Left renal cortex interstitium (tissue), 4 donors: ENCODE measurements at places on chromosomes 12 and 14.

DNA sequence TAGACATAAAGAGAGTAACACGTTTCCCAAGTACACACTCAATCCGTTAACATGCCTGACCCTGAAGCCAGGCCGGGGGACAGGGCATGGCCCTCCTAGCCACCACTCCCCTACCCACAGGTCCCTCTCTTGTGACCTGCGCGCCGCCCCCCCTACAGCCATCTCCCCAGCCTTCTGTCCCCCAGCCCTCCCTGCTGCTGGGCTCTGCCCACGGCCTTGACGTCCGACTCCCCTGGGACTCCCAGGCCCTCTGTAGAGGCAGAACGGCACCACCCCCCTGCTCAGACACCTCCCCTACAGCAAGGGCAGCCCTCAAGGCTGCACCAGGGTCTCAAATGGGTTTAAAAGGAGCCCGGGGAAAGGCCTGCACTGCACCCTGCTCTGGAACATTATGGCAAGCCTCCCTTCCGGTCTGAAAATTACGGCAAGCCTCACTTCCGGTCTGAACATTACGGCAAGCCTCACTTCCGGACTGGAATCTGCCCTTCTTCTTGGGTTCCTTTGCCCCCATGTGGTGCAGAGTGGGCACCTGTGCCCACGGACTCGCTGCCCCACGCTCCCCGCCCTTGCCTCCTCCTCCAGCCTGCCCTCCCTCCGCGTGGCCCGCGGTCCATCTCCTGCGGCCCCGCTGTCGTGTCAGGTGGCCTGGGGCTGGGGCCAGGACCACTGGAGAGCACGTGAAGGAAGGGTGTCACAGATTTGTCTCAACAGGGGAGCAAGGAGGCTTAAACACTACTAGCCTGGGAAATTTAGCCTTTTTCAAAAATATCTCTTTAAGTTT lies 77.6 kb downstream of the MOK start:
- no peak for DNase-seq

- DNase-seq, result no peak
Measured at GRCh38 chr12:77537663-77538062, 293.0 kb upstream of the NAV3 start.

DNA sequence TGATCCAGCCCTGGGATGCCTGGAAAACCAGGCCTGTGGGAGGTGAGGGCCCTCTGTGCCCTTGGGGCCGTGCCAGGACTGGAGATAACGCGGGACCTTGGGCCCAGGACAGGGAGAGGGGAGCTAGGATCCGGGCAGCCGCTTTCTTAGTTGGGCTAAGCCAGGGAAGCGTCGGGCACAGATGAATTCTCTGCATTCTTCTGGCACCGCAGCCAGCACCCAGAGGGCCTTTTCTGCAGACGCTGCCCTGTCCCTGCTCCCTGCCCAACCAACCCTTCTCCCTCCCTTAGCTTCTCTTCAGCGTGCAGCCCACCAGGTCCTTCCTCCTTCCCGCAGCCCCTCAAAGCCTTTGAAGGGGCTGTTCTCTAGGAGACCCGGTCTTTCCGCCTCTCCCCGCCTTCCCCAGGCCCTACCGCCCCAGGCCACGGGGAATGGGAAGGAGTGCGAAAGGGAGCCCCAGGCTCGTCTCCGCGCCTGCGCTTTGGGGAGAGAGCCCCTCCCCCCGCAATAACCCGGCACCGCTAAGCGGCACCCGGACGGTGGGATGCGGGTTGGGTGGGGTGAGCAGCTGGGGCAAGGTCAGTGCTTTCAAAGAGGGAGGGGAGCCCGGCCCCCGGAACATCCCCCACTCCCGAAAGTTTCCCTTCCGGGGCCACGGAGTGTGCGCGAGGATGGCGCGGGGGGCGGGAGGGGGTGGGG lies 663 bp downstream of the NCKAP5L start:
- DNase-seq, result peak; percentile 63

GRCh38 chr14:50399251-50400032 lies 2.8 kb upstream of the CDKL1 start:
- DNase-seq, result no peak

GRCh38 chr12:111937429-111937828 lies 75.5 kb downstream of the TMEM116 start:
- no peak for DNase-seq

GRCh38 chr12:53994264-53995001 lies 5.5 kb upstream of the HOXC9 start:
- DNase-seq, result no peak

DNA sequence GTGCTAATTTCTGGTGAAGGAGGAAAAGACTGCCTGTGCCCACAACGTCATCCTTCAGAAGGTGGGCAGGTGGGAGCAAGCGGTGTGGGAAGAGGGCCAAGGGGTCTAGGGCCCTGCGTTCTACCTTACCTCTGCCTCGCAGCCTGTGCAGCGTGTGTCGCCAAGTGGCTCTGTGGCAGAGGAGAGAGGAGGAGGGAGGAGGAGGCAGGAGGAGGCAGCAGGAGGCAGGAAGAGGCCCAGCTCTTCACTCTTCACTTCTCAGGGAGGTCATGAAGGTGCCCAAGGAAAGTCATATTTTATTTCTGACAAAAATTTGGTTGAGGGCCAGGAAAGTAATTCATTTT lies 177.9 kb downstream of the MYRFL start:
- no peak for DNase-seq

DNA sequence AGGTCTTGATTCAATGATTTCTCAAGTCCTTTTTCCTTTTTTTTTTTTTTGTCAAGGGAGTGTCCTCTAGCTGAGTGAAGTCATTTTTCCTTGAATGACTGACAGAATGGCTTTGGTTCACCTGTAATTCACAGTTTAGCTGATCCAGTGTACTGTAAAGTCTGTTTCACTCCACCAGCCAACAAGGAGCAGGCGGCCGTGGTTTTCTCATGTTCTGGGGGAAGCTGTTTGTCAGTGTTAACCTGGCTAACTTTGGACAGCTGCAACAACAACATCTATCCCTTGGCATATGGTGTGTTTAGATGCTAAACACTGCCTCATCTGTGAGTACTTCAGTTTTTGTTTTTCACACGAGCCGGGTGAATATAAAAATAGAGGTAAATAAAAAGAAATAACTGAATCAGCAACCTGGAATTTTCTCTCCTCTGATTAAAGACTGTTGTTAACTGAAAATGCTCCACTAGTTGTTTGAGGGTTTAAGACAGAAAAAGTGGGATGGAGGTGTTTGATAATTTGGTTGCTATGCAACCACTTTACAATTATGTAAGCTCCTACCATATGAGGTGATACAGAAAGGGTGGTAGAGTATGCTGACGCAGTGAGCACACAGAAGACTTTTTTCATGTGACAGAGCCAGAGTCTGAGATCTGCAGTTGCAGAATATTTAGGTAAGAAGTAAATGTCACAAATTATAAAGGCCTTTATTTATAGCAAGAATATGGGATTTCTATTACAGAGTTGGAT lies 50.3 kb upstream of the SLC2A13 start:
- DNase-seq, result no peak

- DNase-seq, result no peak
Measured at GRCh38 chr14:104925855-104926609, 1.4 kb downstream of the PLD4 start.

GRCh38 chr12:9328065-9328464 lies 119.9 kb upstream of the PZP start:
- no peak for DNase-seq

DNA sequence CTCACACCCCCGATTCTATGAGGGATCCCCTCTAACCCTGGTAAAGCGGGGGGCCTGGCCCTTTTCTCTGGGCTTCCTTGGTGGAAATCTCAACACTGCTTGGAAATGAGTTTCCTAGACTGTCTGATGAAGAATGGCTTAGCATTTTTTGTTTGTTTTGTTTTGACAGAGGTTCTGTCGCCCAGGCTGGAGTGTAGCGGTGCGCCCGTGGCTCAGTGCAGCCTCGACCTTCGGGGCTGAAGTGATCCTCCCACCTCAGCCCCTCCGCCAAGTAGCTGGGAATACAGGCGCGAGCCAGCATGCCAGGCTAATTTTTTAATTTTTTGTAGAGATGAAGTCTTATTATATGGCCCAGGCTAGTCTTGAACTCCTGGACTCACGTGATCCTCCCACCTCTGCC lies 30.3 kb downstream of the TC2N start:
- DNase-seq, result no peak

GRCh38 chr12:79455286-79455685 lies 235.5 kb downstream of the PAWR start:
- no peak for DNase-seq

DNA sequence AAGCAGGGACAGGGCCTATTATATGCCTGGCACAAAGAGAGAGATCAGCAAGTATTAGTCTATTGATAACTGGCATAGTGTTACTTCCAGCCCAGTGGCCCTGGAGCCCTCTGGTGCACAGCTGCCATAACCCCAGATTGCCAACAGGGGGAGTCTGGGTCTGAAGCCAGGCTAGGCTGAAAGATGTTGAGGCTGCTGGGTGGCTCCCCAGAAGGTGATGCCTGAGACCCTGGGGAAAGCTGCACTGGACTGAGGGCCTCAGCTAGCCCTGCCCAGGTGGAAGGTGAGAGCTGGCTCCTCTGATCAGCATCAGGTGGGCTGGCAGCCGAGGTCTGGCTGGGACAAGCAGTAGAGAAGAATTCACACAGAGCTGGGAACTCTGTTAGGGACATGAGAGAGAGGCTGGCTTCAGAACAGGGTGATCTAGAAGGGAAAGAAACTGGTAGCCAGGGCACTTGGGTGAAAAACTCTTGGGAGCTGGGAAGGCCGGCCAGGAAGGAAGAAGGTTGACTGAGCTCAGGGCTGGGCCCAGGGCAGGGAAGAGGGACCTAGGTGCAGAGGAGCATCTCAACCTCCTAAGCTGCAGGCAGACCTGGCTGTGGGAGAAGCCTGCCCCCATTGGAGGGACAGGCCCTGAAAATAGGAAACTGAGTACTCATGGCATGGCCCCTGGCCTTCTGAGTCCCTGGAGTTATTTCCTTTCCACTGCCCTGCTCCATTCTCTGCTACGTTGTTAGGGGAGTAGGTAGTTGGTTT lies 3.9 kb downstream of the GZMH start:
- DNase-seq, result no peak

GRCh38 chr14:72682188-72682587 lies 211.7 kb downstream of the DPF3 start:
- no peak for DNase-seq

DNA sequence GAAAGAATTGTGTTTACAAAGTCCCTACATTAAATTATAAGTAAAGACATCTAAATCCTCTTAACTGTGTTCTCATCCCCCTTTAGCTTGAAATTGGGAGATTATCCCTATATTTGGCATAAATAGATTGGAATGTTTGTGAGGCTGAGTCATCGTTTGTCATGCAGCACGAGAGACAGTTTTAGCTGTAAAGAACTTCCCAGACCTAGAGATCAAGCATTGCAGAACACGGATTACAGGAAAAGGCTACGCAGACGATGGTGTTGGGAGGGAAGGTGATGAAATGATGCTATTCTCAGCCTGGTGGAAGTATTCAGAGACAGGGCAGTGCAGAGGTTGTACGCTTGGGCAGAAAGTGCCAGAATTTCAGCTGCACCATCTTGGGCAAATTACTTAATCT lies 93.8 kb downstream of the PTPRB start:
- no peak for DNase-seq

DNA sequence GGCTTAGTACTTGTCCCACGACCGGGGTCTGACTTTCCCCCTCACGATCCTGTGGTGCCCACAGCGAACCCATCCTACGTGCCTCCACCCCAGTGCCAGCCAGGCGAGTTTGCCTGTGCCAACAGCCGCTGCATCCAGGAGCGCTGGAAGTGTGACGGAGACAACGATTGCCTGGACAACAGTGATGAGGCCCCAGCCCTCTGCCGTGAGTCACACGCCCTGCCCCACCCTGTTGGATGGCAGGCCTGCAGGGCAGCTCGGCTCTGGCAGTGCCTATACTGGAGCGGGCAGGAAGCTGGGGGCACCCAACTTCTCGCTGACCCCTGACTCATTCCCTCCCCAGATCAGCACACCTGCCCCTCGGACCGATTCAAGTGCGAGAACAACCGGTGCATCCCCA lies 18.3 kb upstream of the LRP1-AS start:
- DNase-seq, result no peak

DNA sequence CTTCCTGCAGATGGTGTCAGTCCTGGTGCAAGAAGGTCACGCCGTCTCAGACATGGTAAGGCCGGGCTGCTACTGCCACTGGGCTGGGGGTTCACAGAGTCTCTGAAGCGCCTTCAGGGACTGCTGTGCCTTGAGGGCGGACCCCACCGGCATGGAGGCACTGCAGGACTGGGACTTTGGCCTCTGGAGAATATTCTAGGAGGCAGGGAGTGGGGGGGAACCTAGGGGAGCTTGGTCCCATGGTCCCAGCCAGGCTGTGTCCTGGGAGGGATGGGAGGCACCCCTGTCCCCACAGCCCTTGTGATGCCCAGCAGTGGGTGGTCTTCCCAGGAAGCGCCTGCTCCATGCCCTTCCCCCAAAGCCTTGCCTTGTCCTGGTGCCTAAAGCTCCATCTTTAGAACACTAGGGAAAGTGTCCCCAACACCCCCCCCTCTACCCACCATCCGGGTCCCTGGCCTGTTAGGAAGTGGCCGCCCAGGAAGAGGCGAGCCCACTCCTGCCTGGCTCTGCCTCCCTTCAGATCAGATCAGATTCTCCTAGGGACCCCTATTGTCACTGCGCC lies 1.5 kb downstream of the AMN start:
- DNase-seq, result no peak

DNA sequence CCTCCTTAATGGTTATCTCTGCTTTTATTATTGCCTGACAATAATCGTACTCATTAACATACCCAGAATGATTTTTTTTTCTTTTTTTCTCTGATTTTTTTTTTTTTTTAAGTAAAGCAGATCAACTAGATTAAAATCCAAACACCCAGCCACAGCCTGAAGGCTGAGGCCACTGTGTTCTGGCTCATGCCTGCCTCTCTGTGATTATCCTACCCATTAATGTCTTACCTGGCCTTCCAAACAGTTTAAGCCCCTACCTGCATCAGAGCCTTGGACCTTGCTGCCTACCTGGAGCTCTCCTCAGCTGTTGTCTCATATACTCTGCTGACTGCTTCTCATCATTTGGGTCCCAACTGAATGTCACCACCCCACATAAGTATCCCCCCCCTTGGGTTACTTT lies 6.8 kb upstream of the TMED10 start:
- DNase-seq, result no peak

GRCh38 chr12:109433618-109434017 lies 43.5 kb downstream of the KCTD10 start:
- no peak for DNase-seq

DNA sequence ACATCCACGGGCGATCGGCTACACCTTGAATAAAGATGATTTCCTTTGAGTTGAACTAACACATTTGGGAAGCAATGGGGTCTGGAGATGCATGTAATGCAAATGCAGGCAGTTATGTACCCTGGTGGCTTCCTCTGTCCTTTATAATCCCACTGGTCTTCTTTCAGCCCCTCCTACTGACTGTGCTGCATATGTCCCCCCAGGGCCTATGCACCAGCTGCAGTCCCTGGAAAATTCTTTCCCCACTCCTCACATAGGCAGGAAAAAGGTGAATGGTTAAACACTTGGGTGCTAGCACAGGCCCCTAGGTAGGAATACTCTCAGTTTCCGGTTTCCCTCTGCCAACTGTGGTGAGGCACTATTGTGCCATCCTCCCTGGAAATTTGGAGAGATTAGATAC lies 294.8 kb upstream of the SOX5 start:
- no peak for DNase-seq
